ENCODE measurements at places on chromosomes 2 and 18. TPM values are rescaled to one million over a fixed set of nuclear protein-coding genes. Genes with fewer than 3 reads are reported as not detected.

DNA sequence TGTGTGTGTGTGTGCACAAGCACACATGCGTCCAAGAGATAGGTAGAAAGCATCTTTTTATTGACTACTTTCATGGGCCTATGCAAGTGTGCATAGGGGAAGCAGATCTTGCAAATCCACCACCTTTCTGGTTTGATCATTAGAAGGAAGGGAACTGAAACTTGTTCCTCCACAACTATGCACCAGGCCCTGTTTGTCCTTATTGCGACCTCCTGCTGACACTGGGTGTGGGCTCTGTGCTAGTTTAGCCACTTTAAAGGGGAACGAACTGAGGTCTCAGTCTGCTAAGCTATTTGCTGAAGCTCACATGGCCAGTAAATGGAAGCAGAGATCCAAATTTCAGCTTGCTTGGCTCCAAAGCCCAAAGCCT, 32.1 kb upstream of the INSIG2 start:
- no peaks in the 10 kb centered on the region for H3K27me3 ChIP-seq
- peaks cover 4% of the 10 kb centered on the region for H3K4me1 ChIP-seq
- DNase-seq = peak; percentile 16
- no peak overlapping the region for H3K4me3 ChIP-seq
- no peaks in the 10 kb centered on the region for H3K36me3 ChIP-seq

DNA sequence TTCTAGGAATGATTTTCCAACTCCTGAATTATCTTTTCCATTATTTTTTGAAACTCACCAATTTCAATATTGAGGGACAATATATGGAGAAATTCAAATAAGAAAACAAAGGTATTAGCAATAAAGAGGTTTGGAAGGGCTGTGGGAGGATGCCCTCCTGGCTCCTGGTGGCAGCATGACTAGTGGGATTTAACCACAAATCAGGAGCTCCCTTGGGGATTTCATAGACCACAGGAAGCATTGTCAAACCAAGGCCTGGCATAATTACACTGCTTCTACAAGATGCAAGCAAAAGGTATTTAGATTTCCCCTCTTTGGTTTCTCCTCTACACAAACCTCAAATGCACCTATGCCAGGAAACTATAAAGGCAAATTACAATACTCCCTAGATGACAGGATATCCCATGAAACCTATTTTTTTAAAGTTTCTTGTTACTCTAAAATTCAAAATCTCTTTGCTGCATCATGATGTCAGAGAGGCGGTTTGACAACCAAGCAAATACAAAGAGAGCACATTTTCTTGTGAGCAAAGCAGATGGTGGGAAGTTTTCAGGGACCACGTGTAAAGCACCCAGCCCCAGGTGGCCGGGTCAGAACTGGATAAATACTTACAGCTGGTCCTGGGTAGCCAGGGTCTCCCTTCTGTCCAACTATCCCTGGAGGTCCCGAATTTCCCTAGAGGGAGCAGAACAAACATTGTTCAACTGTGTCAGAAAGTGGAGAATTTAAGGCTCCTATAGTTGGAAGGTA, 67.9 kb downstream of the COL6A3 start:
- no peak overlapping the region for H3K27ac ChIP-seq
- DNase-seq = no peak
- peaks cover 14% of the 10 kb centered on the region for H3K27me3 ChIP-seq
- H3K4me1 ChIP-seq = peaks cover 3% of the 10 kb centered on the region
- peaks cover 55% of the 10 kb centered on the region for H3K36me3 ChIP-seq

GRCh38 chr2:29388071-29388470, 272.9 kb downstream of the CLIP4 start:
- DNase-seq = no peak
- H3K4me1 ChIP-seq = no peaks in the 10 kb centered on the region
- H3K36me3 ChIP-seq = no peaks in the 10 kb centered on the region

DNA sequence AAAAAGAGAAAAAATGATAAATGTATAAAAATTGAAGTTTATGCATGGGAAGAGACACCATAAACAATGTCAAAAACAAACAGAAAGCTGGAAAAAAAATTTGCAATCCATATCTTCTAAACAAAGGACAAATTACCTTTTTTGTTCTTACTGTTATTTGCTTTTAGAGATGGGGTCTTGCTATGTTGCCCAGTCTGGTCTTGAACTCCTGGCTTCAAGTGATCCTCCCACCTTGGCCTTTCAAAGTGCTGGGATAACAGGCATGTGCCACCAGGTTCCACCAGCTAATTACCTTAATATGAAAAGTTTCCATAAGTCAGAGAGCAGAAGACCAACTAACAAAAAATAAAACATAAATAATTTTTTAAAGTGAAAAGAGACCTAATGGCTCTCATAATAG, 90.0 kb upstream of the SIX3 start:
- H3K4me1 ChIP-seq = no peaks in the 10 kb centered on the region
- H3K27me3 ChIP-seq = peaks cover 14% of the 10 kb centered on the region
- no peak overlapping the region for H3K27ac ChIP-seq
- DNase-seq = no peak

GRCh38 chr18:24198461-24198860, 59.6 kb downstream of the CABYR start:
- no peak for DNase-seq
- no peaks in the 10 kb centered on the region for H3K27me3 ChIP-seq
- no peaks in the 10 kb centered on the region for H3K36me3 ChIP-seq
- H3K27ac ChIP-seq = no peak overlapping the region

DNA sequence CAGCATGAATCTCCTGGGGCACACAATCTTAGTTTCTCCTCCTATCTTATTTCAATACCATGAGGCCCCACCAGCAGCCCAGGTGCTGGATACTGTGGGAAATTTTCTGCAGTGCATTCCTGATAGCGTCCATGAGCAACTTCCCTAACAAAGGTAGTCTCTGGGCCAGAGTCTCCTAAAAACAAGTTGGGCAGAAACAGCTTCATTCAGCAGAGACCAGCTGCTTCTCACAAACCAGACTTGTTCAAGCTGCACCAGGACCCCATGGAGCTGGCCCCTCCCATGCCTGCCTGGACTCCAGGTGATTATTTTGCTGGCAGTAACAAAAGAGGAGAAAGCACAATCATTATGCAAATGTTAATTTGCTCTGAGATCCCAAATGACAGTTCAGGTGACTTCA, 31.4 kb downstream of the MYO5B start:
- no peaks in the 10 kb centered on the region for H3K36me3 ChIP-seq
- no peak overlapping the region for H3K27ac ChIP-seq
- H3K27me3 ChIP-seq = no peaks in the 10 kb centered on the region

- H3K36me3 ChIP-seq = no peaks in the 10 kb centered on the region
- H3K27me3 ChIP-seq = no peaks in the 10 kb centered on the region
- H3K4me1 ChIP-seq = no peaks in the 10 kb centered on the region
Observed at GRCh38 chr2:19949071-19949470, 40.8 kb downstream of the WDR35 start.

The GALNT3 gene
- polyA plus RNA-seq = 68.2 TPM

The LINC00305 gene
- polyA plus RNA-seq = not detected

The EFEMP1 gene
- polyA plus RNA-seq = 38.0 TPM

The ANKRD30BL gene
- 0.09 TPM for polyA plus RNA-seq

The UGT1A5 gene
- polyA plus RNA-seq = 0.15 TPM
